ENCODE measurements at places on chromosomes 5 and 9.

DNA sequence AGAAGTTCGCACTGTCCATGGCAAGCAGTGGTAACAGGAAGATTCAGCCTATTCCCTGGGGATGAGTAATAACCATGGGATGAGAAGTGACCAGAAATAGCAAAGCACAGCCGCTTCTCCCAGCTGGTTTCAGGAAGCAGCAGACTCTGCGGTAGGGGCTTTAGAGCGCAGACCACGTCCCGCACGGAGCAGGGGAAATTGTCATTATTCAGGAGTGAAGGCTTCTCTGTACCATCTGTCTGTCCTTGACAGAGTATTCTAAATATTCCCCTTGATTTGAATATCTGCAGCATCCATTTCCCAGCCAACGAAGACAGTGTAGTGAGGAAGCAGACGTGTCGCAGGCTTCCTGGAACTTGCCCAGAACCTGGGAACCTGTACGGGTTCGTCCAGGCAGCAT, 159.6 kb downstream of the NXNL2 start:
- peak; percentile 90 for DNase-seq

DNA sequence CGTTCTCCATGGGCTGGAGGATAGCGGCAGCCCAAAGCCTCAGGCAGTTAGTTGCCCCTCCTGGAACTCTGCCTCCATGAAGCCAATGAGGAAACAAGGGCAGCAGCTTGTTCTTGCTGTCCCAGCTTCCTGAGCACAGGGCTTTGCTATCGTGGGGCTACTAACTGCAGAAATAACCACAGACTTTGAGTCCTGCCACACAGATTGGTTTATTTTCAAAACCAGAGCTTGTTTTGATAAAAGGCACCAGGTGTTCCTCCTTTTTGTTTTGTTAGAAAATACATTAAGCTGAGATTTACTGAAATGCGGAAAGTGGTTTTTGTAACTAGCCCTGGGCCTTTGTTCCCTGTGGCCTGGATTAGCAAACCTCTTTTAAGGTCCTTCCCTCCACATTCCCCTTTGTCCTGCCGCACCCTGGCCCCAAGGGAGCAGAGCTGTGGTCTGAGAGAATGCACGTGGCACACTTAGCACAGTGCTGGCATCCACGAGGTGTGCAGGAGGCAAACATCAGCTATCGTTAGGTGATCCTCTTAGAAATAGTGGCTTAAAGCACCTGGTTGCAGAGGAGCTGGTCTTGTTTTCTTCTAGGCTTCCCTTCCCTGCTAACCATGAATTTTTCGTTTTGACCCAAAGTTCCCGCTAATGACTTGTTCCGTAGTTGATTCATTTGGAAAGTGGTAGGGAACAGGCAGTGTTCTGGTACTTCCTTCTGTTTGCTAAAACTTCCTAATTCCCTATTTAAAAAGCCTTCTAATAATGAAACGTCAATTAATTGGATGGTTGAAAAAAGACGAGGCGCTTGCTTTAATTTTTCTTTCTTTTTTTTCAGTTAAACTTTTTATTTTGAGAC, 21.5 kb downstream of the MVB12B start:
- no peak for DNase-seq

DNA sequence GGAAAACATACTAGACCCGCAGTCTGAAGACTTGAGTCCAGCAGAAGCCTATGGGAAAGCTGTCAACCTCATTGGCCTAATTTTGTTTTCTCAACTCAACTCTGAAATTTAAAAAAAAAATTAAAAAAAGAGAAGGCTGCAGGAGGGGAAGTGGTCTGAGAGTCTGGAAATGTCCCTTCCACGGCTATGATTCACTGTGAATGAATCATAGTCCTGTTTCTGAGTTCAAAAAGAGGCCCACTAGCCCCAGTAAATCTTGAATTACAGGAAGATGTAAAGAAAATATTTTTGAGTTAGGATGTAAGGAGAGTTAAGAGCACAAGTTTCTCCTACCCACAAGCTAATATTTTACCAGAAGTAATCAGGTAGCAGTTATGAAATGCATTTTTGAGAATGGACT, 565.5 kb upstream of the DMAC1 start:
- peak; percentile 33 for DNase-seq

- peak; percentile 1 for DNase-seq
Observed at GRCh38 chr5:128538250-128539037, 399 bp upstream of the FBN2 start.

GRCh38 chr5:6480133-6481051, 31.7 kb downstream of the UBE2QL1 start:
- DNase-seq: no peak

DNA sequence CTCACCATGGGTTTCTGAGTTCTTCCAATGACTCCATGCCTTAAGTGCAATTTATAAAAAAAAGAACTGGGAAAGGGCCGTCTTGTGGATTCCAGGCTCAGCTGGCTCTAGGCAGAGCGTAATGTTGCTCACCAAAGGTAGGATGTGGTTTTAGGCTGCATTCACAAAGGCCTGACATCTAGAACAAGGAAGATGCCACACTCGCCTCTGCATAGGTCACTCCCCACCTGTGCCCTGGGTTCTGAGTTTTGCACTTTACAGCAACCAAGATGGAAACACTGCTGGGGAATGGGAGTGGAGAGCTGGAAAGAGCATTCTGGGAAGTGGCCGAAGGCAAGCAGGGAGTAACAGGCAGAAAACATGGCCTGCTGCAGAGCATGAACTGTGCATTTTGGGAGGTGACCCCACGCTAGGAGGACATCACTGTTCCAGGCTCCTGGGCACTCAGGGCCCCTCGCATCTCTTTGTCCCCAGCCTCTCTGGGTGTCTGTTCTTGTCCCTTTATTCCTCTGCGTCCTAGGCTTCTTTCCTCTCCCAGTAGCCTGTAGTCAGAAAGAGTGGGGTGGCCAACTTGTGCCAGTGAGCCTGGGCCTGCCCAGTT, 12.3 kb downstream of the FCN2 start:
- no peak for DNase-seq

DNA sequence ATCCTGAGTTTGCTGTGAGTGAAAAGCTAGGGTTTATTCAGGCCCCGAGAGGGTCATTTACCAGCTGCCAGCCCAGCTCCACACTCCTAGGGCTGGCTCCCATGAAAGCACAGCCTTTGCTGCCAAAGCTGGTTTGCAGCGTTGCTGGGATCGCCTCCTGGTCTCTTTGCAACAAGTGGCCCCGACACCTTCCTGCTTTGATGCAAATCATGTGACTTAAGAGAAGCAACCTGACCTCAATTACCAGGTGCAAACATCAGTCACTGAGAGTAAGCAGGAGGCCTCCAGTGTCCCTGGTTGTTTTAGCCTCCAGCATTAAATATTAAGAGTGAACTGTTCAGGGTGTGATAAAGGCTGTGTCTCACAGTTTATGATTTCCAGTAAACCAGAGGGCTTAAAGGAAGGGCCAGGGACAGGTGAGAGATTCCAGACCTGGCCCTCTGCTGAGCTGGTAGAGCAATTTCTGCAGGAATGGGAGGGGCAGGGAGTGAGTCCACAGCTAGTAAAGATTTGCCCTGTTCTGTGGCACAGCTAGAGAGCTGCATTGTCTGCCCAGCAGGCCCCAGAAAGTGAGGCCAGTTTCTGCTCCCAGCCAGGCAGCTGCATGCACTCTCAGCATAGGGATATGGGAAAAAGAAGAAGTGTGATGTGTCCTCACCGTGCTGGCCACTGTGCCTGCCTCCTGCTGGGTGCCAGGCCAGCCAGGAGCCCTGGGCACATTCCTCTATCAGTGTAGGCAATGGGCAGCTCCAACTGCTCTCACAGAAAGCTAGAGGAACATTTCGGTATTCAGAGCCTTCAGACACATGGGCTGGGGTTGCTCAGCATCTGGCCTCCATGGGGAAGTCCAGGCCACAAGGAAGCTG, 58.0 kb downstream of the SLC22A5 start:
- DNase-seq: peak; percentile 40

DNA sequence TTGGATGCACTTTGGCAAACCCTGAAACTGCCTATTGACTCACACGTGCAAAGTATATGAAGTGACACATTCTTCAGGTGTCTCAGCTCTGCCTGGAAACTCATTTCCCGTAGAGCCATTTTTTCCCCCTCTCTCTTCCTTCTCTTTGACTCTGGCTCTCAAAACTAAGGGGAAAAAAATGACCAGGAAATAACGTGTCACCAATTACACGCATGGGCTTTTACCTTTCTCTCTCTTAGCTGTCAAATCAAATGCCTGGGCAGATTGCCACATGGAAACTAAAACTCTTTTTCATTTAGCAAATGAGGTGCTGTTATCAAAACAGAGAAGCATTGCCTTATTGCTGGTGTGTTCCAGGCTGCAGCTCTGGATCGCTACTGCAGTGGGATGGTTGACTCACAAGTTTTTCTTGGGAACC, 18.3 kb upstream of the IFNK start:
- no peak for DNase-seq

DNA sequence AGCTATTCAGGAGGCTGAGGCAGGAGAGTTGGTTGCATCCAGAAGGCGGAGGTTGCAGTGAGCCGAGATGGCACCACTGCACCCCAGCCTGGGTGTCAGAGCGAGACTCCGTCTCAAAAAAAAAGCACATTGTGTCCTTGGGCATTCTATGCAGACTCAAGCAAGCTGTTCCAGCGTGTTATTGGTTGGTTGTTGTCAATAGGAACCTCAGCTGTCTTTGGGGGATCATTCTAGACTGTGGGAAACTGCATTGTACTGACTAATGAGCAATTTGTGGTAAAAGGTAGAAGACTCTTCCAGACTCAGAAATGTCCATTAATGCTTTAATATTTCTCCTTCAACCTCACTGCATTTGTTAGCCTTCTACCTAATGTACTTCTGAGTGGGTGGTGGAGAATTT, 379.5 kb upstream of the GRAMD2B start:
- no peak for DNase-seq

Data from RPMI7951 (cell line).